ENCODE measurements at places on chromosomes 6 and 20.

DNA sequence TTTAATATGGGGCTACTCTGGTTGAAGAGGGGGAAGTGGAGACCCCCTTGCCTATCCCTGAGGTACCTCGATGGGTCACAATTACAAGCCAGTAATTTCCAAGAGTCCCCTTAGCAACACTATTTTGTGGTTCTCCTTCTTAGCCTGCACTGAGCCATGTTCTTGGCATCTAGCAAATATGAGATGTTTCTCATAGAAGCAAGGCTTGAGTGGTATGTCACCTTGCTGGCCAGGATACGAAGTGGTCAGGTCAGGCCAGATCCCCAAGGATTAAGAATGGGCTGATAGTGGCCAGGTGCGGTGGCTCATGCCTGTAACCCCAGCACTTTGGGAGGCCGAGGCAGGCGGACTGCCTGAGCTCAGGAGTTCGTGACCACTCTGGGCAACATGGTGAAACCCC lies 2.1 kb upstream of the GHRH start:
- no peak for DNase-seq

GRCh38 chr6:83600459-83600858 lies 88.1 kb downstream of the PRSS35 start:
- DNase-seq: no peak

DNA sequence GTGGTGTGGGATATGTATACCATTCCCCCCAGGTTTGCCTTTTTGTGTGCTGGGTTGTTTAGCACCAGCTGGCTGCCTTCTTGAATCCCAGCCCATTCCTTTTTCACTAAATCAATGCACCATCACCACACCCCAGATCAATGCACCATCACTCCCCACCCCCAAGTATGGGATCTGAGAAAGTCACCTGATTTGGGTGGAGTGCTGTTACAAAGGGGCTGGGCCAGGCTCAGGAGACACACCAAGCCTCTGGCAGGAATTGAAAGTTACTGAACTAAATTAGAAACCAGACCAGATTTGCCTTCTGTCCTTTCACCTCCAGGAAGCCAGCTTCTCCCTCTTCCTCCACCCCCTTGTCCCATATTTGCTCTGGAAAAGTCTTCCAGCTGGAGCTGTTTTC lies 19.6 kb upstream of the PKHD1 start:
- no peak for DNase-seq

DNA sequence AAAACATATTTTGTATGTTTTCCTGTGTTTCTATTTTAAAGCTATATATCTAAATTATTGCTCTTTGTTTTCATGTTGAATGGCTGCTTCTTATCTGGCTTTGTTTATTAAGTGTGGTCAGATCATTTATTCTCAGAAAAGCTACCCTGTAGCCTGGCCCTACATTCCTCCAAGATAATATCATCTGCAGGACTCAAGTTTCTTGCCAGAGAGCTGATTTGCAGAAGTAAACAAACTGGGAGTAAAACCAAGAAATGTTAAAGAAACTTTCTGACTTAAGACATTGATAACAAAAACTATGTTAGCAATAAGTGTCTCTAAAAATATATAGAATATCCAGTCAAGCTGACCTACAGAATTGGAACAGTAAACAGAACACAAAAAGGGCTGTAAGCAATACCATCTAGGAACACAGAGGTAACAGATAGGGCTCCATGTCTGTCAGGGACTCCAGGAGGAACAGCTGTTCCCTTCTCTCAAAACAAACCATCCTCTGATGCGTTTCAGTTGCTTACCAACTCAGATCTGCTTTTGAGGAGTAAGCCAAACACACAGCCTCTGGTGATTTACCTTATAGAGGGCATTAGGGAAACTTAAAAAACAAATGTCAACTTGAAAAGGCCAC lies 17.5 kb upstream of the CEP85L start:
- DNase-seq: no peak

GRCh38 chr6:12275107-12275506 lies 15.1 kb upstream of the EDN1 start:
- DNase-seq: no peak

GRCh38 chr6:50272611-50273010 lies 222.9 kb upstream of the DEFB112 start:
- DNase-seq: no peak

DNA sequence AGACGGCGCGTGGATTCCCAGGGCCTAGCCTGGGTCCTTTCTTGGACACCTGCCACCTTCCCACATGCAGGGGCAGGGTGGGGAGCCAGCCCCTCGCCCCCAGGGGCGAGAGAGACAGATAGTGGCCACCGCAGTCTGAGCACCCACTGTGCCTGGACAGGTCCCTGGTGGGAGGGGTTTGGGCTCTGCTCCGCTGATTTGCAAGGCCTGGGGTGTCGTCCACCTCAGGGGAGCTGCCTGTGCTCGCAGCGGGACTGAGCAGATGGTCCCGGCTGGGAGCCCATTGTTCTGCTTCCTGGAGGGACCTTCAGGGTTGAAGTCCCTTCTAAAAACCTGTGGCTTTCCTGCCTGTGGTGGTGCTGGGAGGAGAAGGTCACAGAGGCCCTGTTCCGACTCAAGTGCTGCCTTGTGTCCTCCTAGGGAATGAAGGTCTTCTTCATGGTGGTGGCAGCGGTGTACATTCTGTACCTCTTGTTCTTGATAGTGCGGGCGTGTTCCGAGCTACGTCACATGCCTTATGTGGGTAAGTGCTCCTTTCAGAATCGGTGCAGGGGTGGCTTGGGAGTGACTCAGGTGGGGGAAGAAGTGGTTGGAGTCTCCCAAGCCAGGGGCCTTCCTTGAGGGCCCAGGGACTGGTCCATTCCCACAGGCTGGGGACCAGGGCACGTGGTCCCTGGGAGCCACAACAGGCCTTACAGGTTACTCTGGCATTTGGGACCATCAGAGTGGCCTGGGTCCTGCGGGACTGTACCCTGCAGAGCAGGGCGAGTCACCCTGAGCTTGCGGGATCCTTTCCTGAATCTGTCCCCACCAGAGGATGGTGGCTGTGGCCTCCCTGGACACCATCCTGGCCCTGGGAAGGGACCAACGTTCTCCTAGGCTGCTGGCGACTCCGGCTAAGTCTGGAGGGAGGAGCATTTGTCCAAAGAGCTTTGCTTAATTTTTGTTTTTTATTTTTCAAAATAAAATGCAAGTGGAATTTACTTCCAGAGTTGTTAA lies 19.6 kb downstream of the DYNLT1 start:
- no peak for DNase-seq

- no peak for DNase-seq
These were observed 4.1 kb downstream of the DUSP15 start for GRCh38 chr20:31866221-31866620.
